ENCODE measurements at places on chromosomes 2 and 18.

GRCh38 chr2:144515696-144516410 is 4.1 kb downstream of the ZEB2 start:
- no peak for DNase-seq

GRCh38 chr2:211204456-211204855 is 648.1 kb downstream of the CPS1 start:
- no peak for DNase-seq

- DNase-seq, result no peak
These were observed 643.6 kb downstream of the NRXN1 start for GRCh38 chr2:50388324-50388723.

DNA sequence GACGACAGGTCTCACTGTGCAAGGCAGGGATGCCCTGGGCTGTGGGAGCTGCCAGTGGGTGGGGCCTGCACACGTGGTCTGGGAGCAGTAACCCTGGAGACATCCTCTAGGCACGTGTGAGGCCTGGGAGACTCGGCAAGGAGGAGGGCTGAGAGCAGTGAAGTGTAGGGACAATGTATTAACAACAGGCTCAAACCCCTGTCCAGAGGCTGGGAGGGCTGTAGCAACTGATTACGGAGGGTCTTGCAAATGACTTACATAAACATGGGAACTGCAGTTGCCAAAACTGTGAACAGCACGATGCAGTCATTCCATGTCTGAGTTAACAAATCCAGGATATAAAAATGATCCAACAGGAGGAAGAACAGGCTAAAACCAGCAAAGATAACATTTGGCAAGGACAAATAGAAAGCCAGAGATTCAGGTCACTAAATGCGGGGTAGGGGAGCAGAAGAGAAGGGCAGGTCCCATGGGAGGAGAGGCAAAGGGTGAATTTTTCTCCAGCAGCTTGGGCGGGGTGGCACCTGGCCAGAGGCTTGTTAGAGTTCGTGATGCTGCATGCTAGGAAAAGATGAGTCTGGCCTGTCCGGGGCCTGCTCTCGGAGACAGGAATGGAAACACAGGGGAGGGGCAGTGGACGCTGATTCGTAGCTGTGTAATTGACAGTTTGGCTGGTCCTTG is 44.9 kb downstream of the CYP27C1 start:
- DNase-seq, result no peak

DNA sequence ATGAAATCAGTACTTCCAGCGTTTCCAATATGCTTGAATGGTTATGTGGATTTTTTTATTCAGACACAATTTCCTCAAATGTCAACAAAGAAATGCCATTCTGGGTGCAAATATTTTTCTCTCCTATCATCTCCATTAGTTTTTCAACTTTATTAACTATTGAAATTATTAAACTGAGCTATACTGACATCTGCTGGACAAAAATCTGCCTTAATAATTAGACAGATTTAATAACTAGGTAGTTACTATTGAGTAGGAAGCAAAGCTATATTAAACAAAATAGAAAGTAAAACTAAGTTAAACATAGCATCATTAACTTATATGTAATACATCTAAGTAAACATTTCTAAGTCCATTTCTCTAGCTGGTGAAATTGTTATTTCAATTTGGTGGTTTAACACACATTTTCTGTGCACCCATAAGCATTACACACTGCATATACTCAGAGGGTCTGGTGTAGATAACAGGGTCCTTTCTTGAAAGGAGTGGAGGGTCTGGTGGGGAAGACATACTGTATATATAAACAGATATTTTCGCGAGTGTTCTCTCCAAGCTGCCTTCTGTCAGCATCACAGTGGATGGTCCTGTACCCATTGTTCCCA is 77.0 kb downstream of the LANCL1 start:
- no peak for DNase-seq

DNA sequence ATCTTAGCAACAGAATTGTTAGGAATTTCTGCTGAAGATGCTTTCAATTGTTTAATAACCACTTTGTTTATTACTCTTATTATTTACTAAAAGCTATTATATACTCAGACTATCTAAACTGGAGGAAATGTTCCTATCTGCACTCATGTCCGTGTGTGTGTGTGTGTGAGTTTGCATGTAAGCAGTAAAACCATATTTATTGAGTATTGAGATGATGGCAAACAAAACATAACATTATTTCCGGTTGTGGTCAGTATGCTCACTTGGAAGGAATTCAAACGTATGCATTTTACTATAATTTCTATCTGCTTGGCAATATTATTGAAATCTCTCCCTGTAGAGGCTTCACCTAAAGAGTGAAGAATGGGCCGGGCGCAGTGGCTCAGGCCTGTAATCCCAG is 43.0 kb upstream of the ZNF804A start:
- no peak for DNase-seq

GRCh38 chr2:660586-661359 is 16.4 kb downstream of the TMEM18 start:
- no peak for DNase-seq

GRCh38 chr2:180882959-180883358 is 97.4 kb upstream of the UBE2E3 start:
- no peak for DNase-seq
